ENCODE measurements at places on chromosomes 1 and 21. TPM values are rescaled to one million over a fixed set of nuclear protein-coding genes. Genes with fewer than 3 reads are reported as not detected.

CA6 gene
- polyA plus RNA-seq = 0.17 TPM

LORICRIN gene
- not detected for polyA plus RNA-seq

LCE1F gene
- not detected for polyA plus RNA-seq

IL19 gene
- 0.65 TPM for polyA plus RNA-seq

TCEA3 gene
- polyA plus RNA-seq = 49.2 TPM

PLA2G2A gene
- not detected for polyA plus RNA-seq

OR2T33 gene
- not detected for polyA plus RNA-seq

OR2T2 gene
- polyA plus RNA-seq = 0.06 TPM

GPR52 gene
- not detected for polyA plus RNA-seq

LENEP gene
- polyA plus RNA-seq = 0.53 TPM

NUDT4B gene
- polyA plus RNA-seq = 2.8 TPM

LCE2A gene
- not detected for polyA plus RNA-seq

DNA sequence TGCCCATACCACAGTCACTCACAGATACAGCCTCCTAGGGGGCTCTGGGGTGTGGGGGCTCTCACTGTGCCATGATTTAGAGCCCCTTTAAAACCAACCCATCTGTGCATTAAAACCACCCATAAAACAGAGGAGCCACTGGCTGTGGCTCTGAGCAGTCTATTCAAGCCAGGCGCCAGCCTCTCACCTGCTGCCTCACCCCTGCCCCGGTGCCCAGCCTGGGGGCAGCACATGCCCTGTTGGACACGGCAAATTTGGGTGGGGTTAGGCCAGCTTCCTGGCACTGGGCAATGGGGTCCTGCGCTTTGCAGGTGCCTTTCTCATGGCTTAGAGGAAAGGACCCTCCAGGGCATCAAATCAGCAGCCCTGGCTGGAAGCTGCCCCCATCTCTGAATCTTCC is 73.1 kb downstream of the CASZ1 start:
- DNase-seq = no peak

GRCh38 chr1:43450251-43450941 is 3.3 kb downstream of the HYI start:
- DNase-seq = no peak

- DNase-seq = no peak
Measured at GRCh38 chr1:155474146-155474545, 88.5 kb downstream of the ASH1L start.

DNA sequence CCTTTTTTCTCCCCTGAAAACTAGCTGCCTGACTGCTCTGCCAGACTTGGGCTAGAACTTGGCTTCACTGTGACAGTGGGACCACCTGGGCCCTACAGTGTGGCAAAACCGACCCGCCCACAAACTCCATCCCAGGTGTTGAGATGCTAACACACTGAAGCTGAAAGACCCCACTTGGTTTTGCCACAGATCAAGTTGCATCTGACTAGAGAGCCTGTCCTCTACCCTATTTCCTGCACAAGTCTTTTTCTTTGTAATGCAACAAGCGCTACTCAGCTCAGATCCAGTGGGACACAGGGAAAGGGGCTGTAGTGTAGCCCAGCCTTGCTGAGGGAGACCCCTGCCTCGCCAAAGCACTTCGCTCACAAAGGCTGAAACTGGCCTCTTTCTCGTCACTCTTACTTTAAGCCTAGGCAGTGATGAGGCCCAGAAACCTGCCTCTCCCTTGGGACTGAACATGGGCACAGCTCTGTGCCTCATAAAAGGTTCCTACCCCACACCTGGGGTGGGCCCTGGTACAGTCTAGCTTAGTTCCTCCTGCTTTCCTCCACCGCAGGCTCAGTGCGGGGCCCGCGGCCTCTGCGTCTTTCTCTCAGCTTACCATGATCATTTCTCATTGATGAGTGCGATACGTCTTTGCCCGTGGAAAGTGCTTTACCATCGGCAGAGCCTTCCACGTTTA is 9.7 kb downstream of the ALPL start:
- no peak for DNase-seq

- no peak for DNase-seq
Measured at GRCh38 chr1:87820668-87821334, 492.1 kb downstream of the LMO4 start.

GRCh38 chr1:67496329-67496728 is 66.1 kb upstream of the SERBP1 start:
- DNase-seq = no peak

DNA sequence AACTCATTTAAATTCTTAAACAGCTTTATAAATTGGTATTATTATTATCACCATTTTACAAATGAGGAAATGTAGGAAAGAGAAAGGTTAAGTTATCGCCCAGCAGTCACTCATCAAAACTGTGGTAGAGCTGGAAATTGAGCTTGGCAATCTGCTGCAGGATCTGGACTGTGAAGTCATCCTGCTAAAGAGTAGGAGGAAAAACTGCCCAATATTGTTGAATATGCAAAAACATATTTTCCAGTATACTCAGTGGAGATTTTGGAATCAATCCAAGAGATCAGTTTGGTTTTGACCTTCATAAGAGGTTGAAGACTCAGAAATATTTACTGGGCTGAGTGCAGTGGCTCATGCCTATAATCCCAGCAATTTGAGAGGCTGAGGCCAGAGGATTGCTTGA is 16.9 kb upstream of the RC3H1 start:
- DNase-seq = no peak

- peak; percentile 57 for DNase-seq
Measured at GRCh38 chr1:156052862-156053767, 483 bp downstream of the UBQLN4 start.

DNA sequence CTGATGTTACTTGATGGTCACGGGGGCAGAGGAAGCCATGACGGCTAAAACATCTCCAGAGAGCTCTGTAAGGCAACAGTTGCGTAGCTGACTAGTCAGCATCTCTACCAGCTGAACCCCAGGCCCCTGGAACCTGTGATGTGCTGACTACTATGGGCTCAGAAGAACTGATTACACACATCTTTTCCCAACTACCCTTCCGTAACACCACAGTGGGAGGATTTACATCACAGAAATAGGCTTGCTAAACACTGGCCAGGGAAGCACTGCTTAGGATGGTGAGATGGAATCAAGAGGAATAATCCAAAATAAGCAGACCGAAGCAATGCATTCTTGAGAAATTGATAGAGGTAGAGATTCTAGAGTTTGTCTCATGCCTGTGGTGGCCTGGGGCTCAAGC is 122.5 kb downstream of the SMYD2 start:
- no peak for DNase-seq

- DNase-seq = no peak
Measured at GRCh38 chr1:114203595-114204128, 50.0 kb upstream of the SYT6 start.

GRCh38 chr21:31409831-31410487 is 65.9 kb upstream of the TIAM1 start:
- no peak for DNase-seq

GRCh38 chr1:229843627-229844238 is 217.7 kb downstream of the URB2 start:
- no peak for DNase-seq

DNA sequence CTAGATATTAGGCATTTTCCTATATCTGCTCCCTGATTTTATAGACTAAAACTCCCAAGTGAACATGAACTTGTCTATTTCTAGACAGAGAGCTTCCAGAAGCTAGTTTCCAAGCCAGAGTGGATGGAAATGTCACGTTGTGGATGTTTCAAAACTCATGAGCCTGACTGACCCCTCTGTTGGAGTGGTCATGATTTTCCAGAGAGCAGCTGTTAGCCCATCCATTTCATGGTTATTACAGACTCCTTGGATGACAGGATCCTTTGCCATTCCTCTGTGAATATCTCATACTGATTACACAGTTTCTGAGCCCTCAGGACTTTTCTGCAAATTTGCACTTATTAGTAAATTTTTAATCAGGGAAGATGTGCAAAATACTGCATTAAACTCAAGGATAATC is 76.8 kb upstream of the ATF3 start:
- DNase-seq = no peak

DNA sequence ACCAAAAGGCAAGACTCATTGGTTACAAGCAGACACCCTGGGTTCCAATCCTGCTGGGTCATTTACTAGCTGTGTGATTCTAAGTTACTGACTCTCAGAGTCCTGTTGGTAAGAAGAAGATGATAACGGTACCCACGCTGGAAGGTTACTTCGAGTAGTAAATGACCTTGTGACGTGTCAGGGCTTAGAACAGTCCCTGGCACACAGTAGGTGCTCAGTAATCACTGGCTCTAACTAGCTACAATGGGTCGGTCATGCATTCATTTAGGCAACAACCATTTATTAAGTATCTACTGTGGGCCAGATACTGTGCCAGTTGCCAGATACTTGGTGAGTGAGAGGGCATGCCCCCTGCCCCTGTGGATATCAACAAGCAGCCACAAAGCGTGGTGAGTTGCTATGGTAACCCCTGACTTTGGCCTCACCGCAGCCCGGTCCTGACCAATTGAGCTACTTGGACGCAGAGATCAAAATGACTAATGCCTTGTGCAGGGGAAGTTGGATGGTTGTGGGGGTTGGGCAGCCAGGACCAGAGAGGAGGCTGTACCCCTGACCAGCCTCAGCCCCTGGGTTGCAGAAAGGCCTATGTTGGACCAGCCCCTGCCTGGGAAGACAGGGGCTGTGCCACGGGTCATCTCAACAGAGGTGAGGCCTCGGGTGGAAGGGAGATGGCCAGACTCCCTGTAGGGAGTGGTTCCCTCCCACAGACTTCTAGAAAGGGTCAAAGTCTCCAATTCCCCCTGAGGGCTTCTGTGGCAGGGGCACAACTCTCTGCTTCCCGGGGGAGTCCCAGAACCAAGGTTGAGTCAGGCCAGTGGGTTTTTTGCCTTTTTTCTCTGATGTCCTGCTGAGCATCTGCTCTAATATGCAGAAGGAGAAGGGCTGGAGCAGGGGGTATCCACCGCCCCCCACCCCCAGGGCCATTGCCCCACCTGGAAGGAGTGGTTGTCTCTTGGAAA is 16.0 kb downstream of the DHRS3 start:
- no peak for DNase-seq

DNA sequence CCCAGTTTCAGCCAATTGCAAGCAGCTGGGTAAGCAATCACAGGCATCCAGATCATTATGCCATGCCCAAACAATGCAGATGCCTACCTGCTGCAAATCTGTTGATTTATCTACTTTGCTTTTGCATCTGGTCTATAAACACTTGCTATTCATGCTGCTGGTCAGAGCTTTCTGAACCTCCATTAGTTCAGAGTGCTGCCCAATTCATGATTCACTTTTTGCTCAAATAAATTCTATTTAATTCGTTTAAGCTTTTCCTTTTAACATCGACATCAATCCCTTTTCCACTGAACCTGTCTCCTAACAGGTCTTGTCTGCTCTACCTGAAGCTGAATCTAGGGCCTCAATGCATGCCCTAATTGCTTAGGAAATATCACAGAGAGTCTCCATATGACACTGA is 99.4 kb upstream of the C1orf87 start:
- DNase-seq = no peak

- no peak for DNase-seq
Measured at GRCh38 chr21:31597683-31598082, 61.8 kb upstream of the SOD1 start.

GRCh38 chr1:173570370-173571007 is 32.4 kb downstream of the SLC9C2 start:
- no peak for DNase-seq

DNA sequence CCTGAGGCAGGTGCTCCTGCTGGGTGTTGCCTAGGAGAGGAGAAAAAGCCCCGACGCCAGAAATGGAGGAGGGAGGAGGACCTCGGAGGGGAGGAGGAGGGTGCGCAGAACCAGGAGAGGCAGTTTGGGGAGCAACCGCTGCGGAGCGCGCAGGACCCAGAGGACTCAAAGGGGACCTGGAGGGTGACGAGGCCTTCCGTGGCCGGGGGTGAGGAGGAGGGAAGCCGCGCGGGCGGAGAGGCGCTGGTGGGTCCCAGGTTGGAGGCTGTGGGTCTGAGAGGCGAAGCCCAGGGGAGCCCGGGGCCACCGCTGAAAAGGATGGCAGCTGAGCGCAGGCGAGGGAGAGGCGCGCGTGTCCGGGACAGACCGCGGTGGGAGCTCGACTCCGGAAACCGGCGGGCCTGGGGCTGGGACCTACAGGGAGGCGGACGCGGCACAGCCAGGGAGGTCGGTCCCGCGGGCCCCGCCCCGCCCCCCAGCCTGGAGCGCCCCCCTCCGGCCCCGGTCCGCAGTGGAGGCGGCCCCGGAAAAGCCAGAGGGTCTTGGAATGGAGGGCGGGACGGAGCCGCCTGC is 15.1 kb downstream of the RNF223 start:
- DNase-seq = no peak

DNA sequence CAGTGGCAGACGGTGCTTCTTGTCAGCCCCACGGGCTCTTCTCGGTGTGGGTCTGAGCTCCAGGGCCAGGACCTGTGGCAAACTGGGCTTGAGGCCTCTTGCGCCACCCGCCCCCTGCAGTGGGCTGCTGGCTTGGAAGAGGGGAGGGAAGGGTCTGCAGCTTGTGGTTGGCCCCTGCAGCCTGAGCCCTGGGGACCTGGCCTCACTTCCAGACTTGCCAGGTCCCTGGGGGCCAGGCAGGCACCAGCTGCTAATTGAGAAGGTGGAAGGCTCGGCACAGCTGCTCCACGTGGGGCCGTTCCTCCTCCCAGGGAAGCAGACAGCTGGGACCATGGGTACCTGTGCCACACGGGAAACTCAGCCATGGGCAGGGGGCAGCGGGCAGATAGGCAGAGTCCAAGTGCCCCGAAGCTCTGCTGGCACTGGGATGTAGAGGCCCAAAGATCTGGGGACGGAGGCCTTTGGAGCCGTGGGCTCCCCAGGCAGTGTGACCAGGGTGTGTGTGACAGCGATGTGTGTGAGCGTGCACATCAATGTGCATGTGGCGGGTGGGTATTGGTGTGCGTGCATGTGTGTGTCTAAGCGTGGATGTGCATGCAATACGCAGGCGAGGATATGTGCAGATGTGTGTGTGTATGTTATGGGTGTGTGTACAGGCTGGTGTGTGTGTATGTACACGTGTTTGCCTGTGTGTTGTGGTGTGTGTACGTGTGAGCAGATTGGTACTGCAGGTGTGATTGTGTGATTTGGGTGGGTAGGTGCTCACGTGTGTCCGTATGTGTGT is 39.3 kb downstream of the TP73 start:
- no peak for DNase-seq

DNA sequence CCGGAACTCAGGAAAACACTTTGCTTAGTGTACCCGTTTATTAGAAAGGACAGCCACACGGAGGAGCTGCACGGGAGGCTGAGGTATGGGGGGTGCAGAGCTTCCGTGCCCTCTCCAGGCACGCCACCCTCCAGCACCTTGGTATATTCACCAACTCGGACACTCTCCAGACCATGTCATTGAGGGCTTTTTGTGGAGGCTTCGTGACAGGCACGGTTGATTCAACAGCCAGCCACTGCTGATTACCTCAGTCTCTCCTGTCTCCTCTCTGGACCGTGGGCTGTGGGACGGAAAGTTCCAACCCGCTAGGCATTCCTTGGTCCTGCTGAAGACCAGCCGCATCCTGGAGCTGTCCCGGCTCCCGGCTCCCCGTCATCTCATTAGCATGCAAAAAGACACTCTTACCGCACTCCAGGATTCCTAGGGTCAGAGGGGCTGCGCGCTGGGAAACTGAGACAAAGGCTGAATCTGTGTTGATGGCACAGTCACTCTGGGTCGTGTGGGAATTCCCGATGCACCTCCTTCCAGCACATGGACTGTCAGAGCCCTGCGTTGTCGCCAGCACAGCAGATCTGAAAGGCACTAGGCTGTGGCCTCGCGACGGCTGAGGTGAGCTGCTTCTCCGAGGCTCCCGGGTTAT is 65.6 kb downstream of the PRKCZ start:
- DNase-seq = no peak

- no peak for DNase-seq
Measured at GRCh38 chr1:91706140-91706957, 179.6 kb downstream of the TGFBR3 start.

GRCh38 chr1:233443040-233443760 is 115.7 kb downstream of the MAP3K21 start:
- no peak for DNase-seq

GRCh38 chr1:155051342-155051776 is 243 bp downstream of the ADAM15 start:
- no peak for DNase-seq
